ENCODE measurements at places on chromosomes 11 and 22.

- DNase-seq = no peak
Observed at GRCh38 chr11:10725907-10726253, 25.2 kb upstream of the CTR9 start.

- DNase-seq = no peak
Observed at GRCh38 chr11:105856954-105857353, 165.1 kb downstream of the MSANTD4 start.

DNA sequence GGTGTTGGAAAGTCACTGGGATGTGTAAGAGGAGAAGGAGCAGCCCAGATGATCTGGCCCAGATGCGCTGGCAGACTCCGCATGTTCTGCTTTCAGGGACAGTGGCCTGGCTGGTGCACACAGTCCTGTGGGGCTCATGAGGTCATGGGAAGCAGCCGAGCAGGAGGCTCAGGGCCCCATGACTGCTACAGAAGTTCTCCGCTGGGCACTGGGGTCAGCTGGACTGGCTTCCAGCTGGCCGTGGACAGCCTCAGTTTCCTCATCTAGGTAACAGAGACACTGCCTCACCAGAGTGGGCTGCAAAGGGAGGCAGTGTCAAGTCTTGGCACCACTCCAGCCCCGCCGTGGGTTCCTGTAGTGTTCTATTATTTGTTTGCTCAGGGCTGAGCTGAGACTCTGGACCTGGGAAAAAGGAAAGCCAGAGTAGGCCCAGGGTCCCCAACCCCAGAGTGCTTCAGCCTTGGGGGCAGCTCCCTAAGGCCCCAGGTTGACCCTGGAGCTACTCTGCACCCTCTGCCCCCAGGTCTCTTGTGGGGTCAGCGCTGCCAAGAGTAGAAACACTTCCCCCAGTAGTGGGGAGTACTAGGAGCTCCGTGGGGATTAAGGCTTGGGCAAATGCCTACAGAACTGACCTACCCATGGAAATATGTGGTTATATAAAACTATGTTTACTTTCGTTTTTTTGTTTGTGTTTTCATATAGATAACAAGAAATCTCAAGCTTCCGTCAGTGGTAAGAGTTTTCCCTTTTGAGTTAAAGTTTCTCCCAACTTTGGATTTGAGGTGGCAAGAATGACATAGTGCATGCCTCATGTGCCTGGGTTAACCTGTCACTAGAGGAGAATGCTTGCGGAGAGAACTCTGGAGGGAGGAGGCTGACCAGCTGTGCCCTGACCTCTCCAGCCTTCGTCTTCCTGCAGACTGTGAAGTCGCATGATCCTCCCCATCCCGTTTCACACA, 45.3 kb downstream of the MED15 start:
- no peak for DNase-seq

DNA sequence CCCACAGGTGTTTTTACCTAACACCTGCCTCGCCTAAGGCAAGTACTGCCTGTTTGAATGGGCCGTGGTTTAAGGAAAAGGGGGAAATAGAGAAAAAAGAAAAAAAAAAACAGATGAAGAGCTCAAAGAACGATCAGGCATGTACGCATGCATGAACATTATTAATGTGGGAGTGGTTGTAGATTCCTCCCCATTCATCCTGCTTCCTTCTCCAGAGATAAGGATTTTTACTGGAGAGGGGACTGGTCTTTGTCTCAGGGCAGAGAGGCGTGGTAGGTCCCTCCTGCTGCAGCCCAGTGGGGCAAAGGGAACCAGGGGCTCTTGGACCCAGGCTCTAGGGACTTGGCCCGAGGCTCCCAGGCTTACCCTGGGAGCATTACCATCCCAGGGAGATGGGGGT, 23.1 kb downstream of the RPS6KA4 start:
- no peak for DNase-seq

GRCh38 chr11:79525257-79525656, 84.4 kb upstream of the TENM4 start:
- no peak for DNase-seq

- no peak for DNase-seq
Observed at GRCh38 chr22:39251762-39252460, 7.1 kb upstream of the PDGFB start.

- no peak for DNase-seq
Observed at GRCh38 chr11:58530236-58530635, 22.3 kb upstream of the OR5B21 start.

DNA sequence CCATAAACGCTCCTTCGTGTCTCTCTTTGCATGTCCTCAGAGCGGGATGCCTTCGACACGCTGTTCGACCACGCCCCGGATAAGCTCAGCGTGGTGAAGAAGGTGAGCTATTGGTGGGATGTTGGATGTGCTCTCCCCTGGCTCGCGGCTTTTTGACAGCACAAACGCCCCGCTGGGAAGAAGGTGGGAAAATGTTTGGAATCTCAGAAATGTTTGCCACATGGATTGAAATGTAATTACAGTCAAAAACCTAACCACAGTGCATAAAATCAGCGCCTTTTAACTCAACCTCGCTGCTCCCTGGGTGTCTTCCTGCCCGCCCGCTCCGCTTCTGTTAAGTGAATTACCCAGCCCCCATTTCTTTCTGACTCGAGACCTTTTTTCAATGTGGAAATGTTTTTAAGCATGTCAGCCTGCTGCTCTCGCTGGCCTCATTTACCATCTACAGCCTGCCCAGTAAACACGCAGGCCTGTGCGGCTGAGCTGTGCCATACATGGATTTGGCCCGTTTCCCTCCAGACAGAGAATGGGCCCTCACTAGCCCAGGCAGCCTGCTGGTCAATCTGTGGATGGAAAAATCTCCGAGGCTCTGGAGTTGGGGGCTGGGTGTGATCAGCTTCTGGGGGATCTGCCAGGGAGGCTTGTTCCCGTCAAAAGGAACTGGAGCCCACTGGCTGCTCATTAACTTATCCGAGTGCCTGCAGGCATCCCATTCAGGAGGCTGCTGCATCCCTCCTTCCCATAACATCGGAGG, 32.7 kb upstream of the PARVG start:
- DNase-seq = no peak

- DNase-seq = no peak
Observed at GRCh38 chr11:21461701-21462100, 731.2 kb upstream of the ANO5 start.

GRCh38 chr11:107172996-107173395, 154.7 kb upstream of the GUCY1A2 start:
- no peak for DNase-seq

DNA sequence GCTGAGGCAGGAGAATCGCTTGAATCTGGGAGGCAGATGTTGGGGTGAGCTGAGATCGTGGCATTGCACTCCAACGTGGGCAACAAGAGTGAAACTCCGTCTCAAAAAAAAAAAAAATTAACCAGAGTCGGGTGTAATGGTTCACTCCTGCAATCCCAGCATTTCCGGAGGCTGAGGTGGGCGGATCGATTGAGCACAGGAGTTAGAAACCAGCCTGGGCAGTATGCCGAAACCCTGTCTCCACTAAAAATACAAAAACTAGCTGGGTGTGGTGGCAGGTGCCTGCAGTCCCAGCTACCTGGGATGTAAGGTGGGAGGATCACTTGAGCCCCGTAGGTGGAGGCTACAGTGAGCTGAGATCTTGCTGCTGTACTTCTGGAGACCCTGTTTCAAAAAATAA, 1.5 kb downstream of the RANGAP1 start:
- DNase-seq = no peak

- DNase-seq = no peak
Observed at GRCh38 chr22:37647928-37648327, 8.5 kb downstream of the SH3BP1 start.

- DNase-seq = no peak
Observed at GRCh38 chr22:22139364-22139763, 105.2 kb upstream of the VPREB1 start.

DNA sequence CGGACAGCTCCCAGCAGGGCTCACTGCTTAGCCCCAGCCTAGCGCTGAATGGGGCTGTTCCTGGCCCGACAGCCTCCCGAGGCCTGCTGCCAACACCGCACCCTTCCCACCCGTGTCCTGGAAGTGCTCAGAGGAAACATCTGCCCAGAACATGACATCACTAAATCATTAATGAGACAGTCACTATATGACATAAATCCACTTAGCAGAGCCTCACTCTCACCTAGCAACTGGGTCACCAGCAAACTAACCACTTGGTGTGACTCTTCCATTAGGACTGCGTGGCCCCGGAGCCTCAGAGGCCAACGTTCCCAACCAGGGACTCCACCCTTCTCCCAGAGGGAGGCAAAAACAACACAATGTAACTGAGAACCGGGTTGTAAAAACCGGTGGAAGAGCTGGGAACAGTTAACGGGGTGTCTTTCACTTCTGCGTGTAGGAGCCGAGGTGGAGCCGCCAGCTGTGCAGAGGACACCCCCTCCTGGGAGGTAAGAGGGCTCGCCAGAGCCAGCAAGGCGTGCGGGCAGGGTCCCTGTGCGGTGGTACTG, 21.4 kb upstream of the PACSIN2 start:
- no peak for DNase-seq

- no peak for DNase-seq
Observed at GRCh38 chr11:125061281-125061680, 1.8 kb upstream of the SLC37A2 start.

DNA sequence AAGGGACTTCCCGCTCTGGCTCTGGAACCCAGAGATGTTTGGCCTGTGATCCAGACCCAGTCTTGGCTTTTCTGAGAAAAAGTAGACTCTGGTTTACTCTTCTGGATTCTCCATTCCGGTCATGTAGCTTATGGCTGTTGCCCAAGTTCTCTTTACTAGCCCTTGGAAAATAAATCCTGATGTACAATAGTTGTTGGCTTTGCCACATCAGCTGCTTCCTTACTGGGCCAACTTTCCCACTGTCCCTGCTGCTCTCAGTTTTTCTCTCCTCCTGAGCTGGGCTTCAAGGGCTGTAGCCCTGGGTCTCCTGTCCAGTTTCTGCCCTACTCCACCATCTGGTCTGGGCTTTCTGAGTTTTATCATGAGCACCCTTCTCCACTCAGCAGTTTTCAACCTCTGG, 12.5 kb downstream of the PATZ1 start:
- DNase-seq = no peak

GRCh38 chr11:113197446-113197845, 116.9 kb upstream of the TTC12 start:
- no peak for DNase-seq

DNA sequence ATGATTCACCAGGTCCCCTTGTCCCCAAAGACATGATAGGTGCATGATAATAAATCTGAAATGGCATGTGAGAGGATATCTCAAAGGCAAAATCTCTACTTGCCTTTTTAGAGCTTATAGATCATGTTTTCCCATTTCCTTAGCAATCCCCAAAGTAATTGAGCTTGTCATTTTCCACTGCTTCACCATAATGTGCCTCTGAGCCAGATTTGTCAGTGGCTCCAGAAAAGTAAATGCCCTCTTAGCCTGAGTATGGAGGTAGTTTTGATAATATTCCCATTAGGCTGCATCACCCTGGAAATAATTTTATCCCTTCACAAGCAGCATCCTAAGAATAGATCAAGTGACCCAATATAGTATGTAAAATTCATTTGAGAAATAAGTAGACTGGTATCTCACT, 36.7 kb upstream of the ADSL start:
- no peak for DNase-seq

DNA sequence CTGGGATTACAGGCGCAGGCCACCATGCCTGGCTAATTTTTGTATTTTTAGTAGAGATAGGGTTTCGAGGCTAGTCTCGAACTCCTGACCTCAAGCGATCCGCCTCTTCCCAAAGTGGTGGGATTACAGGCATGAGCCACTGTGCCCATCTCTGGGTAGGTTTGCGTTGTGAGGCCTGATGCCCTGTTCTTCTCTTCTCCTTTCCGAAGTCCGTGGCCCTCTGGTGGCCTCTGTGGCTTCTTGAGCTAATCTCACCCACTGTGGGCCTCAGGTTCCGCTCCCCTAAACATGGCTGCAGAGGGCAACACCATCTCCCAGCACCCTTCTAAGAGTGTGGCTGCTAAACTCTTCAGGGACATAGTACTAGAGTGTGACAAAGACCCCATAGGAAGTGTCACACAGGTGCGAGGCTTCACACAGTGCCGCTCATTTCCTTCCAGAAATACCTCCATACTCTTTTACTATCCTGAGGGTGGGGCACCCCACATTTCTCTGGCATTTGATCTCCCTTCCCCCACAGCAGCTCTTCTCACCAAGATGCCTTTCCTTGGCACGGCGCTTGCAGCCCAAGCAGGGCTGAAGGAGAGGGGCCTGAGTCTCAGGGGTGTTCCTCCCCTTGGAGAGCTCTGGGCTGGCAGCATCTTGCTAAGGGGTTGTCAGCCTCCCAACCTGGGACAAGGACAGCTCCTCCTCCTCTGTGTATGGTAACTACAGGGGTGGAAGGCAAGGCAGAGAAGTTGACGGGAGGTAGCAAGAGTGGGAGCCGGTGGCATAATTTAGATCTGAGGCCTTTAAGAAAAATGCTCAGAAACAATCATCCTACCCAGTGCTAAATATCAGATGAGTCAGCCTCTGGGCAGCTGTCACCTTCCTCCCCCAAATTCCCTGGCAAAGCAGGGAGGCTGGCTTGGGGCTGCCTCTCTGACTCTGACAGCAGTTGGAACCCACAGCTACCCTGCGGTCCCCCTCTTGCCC, 6.1 kb downstream of the THY1 start:
- DNase-seq = no peak

DNA sequence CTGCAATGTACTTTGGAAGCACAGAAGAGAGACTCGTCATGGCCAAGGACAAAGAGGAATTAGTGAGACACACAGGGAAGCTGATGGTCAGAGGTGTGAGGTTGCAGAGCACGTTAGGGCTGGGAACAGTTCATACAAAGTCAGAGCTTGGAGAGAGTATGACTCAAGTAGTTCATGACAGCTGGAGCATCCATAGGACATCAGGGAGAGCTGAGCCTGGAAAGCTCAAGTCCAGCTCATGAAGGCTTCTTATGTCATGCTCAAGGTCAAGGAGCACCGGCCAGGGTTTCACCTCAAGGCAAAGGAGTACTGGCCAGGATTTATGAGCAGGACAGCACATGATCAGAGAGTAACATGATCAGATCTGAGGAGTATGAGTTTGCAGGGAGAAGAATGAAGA, 64.6 kb upstream of the CHST1 start:
- DNase-seq = no peak

- no peak for DNase-seq
Observed at GRCh38 chr11:35516403-35516802, 9.0 kb downstream of the PAMR1 start.

DNA sequence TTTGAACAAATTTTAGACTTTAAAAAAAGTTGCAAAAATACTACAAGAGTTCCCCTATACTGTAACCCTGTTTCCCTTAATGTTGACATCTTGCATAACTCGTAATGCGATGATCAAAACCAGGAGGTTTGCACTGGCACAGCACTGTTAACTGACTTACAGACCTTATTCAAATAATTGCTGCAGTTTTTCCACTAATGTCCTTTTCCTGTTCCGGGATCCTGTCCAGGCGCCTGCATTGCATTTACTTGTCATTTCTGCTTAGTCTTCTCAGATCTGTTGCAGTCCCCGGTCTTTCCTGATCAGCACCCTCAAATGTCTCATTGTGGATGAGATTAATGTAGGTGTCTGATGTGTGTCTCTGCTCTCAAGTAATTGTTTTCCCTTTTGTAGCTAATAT, 32.0 kb downstream of the APLP2 start:
- no peak for DNase-seq

GRCh38 chr22:36166518-36167220, 6.1 kb upstream of the APOL3 start:
- no peak for DNase-seq
